ENCODE measurements at places on chromosomes 11 and 22.

- DNase-seq = no peak
These were observed 300.0 kb upstream of the DDI1 start for GRCh38 chr11:103736315-103737036.

GRCh38 chr11:4699697-4700435 lies 2.2 kb upstream of the OR51E2 start:
- DNase-seq = peak; percentile 21

- peak; percentile 73 for DNase-seq
These were observed 27.8 kb downstream of the WEE1 start for GRCh38 chr11:9601037-9601875.

GRCh38 chr11:16086229-16086819 lies 270.0 kb downstream of the SOX6 start:
- no peak for DNase-seq

- no peak for DNase-seq
These were observed 93.2 kb downstream of the PHF21B start for GRCh38 chr22:44916281-44917231.

DNA sequence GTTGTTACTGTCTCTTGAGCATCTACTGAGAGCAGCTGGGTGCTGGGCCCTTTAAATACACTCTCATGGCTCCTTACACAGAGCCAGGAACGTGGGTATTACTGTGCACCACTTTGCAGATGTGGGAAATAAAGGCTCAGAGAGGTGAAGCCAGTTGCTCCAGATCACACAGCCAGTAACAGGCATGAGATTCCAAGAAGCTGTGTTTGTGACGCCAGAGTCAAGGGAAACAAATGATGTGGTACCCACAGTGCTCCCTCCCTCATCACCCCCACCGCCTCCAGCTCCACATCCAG lies 1.4 kb upstream of the PRDM11 start:
- no peak for DNase-seq

Measured in GM13976 (cell line).